Stimulated activated CD4-positive, alpha-beta T cell treated with anti-CD3 and anti-CD28 coated beads, TNF-alpha, amount 100 ng/mL, for 24 hours (primary cell): ENCODE measurements at places on chromosomes 12 and 14.

- no peak for DNase-seq
Observed at GRCh38 chr12:53055471-53056266, 5.8 kb downstream of the TNS2 start.

DNA sequence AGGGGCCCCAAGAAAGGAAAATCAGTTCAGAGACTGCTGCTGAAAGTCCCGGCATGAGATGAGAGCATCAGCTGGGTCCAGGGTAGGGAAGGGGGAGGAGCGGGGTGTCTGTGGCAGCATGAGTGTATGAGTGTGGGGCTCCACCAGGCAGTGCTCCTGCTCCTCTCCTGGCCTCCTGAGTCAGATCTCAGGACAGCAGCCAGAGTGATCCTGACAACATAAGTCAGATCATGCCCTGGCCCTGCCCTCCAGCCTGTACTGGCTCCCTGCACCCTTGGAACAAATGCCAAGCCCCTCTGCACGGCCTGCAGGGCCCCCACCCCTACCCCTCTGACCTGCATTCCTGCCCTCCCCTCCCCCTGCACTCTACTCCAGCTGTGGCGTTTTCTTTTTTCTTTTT lies 24.2 kb upstream of the LRP1-AS start:
- no peak for DNase-seq

DNA sequence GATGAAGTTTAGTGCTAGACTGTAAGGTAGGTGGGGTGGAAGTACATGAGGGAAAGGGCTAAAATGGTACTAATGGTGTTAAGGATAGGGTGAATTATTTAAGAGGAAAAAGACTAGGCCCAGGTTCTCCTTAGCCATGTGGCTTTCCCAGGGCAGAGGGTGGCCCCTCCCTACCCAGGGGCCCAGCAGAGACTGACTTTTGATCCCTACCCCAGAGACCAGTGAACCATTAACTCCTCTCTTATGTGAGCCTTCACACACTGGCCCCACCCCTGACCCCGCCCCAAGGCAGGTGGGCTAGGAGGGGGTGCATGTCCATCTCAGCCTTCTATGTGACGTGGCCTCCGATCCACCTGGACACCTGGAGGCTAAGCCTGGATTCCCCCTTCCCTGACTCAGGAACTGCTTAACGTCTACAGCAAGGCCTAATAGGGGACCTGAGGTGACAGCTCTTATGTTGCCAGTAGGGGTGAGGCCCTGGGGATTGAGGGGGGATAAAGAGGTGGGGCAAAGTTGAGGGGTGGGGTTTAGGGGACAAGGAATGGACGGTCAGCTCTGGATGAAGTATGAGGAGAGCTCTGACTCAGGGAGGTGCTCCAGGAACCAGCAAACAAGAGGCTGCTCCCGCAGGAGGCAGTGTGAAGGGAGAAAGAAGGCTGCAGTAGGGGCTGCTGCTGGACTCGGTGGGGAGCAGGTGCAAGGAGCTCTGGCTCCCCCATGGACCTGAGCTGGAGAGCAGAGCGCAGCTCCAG lies 757 bp downstream of the SLC39A5 start:
- DNase-seq = no peak

DNA sequence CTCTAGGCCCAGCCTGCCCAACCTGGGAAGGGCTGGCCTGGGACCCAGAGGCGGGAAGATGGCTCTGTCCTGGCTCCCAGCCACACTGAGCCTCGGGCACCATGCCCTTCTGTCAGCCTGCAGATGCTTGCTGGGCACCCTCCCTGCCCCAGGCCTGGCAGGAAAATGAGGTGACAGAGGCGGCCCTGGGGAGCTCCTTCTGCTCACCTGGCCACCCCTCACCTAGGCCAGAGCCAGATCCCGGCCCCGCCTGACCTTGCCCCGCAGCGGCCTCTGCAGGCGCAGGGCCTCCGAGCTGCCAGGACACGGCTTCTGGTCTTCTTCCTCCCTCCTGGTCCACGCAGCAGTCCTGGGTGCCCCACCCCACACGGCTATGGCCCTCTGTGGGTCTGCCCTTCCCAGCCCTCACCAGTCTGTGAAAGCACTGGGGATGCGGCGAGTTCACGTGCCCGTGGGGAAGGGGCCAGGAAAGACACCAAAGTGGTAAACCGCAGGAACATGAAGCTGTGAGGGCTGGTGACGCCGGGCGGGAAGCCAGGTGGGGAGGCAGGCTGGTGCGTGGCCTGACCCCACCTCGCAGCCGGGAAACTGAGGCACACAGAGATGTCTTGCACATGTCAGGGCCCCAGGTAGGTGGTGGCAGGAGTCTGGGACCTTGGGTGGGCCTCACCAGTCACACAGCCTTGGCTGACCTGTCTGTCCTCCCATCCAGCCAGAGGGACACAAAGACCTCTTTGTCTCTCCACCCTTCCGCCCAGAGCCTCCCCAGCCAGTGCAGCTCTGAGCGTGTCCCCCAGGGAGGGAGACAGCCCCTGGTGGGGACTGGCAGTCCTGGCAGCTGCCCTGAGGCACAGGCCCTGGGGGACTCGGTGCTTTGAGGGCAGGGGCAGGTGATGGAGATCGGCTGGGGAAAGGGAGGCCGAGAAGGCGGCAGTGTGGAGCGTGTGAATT lies 12.8 kb downstream of the BAG5 start:
- DNase-seq = no peak

DNA sequence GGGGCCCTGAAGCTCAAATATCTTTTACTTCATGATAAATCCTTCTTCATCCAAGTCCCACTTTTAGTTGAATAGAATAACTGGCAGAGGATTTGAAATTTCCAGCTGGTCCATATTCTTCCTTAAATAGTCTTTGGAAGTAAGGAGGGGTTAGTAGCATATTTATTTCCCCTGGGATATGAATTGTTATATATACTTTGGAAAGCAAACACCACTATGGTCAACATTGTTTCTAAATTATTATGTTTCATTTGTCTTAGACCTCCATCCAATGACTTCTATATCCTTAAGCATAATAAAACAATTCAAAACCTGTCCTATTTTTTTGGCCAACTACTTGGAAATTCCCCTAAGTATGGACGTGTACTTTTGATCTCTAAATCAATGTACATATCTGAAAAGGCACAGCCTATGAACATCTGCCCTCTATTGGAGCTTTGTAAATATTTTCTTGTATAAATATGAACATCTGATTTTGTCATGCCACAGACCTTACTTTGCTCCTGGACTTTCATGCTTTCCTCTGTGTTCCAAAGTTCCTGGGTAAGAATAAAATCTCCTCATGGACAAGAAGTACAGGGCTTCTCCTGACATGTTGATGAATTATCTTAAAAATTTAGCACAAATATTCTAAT lies 1212.0 kb downstream of the GALC start:
- no peak for DNase-seq

DNA sequence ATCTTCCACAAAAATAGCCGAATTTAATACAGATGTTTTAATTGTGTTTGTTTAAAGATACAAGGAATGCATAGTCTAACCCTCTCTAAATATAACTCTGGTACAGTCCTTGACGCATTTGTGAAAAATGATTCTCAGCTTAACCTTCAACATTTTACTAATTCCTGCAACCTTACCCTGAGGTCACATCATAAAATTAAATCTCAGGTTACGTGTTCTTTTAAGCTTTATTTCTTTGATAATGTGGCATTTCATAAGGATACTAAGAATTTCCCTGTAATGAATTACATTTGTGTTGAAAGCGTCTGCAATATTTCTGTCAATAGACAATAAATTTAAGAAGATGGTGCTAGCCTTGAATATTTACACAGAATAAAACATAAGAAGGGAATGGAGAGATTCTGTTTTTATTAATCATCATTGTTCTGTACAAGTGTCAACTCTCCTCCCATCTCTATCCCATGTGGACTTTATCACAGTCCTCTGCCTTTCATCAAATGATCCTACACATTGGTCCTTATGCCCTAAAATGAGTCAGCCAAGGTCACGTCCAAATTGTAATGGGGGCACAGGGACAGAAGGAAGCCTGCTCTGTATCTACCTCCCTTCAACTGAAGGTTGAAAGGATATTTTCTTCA lies 769.3 kb upstream of the FLRT2 start:
- no peak for DNase-seq

DNA sequence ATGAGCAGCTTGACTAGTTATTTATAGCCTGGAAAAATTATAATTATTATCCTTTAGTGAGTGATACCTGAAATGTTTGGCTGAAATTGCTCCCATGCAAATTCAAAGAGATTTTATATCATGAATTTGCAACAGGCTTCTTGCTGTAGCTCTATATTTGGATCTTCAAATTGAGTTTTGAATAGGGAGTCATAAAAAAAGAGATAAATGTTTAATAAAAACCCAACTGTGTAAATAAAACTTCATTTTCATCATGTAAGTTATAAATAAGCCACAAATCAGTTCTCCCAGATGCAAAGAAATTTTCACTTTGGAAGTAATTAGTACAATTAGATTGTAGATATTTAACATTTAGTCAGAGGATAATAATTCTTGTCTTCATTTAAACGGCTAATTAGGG lies at the start of gene TAS2R8:
Gene TAS2R8 (minus strand): TSS at position 101 of the 400 bp plus-strand sequence. CDS start 306 bp downstream, outside the sequence.
- no peak for DNase-seq

GRCh38 chr14:80996049-80996901 lies 40.9 kb downstream of the TSHR start:
- no peak for DNase-seq

DNA sequence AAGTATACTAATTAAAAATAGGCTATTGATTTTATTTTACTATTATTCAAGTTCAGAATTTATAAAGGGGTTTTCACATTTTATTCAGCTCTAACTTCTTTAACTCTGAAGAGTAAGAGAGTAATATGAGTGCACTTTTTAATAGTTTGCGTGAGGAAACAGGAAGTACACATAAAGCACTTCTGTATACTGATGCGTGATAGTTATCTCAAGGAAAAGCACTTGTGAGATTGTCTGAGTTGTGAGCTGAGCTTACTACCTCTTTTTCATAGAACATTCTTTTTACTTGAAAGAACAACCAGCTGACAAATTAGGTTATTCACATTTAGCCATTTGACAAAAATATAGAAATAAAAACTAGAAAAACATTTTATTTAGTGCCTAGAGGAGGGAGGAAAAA lies 1.9 kb downstream of the RAD51AP1 start:
- no peak for DNase-seq

DNA sequence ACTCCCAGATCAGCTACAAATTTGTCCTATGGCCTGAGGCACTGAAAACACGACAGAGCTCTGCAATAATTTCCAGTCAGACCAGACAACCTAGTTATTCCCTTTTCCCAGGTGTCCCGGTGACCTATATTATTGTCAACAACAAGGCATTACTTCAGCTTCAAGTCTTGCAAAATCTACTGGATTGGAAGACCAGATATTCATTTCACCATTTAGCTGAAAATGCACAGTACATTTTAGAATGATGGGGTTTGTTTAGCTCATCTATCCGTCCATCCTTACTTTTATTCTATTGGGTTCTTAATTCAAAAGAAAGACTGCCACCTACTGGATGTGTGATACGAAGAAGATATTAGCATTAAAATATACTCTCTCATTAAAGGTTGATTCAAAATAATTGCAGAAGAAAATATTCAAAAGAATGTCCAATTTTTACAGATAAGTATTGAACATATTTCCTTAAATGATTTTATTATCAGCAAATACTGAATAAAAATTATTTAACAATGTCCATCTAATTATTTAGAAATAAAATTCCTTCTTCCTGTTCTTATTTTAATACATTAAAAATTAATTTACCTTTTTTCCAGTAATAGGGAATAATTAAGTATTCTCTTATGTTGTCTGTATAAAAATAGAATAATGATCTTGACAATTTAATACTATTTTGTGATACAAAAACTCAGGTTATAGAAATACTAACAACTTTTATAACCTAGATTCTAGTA lies 244.9 kb upstream of the LRIG3 start:
- no peak for DNase-seq

GRCh38 chr14:99325016-99325415 lies 53.0 kb upstream of the BCL11B start:
- DNase-seq = no peak

- DNase-seq = no peak
Observed at GRCh38 chr12:108609537-108610335, 11.9 kb upstream of the TMEM119 start.
